ENCODE measurements at places on chromosomes 12 and 14.

DNA sequence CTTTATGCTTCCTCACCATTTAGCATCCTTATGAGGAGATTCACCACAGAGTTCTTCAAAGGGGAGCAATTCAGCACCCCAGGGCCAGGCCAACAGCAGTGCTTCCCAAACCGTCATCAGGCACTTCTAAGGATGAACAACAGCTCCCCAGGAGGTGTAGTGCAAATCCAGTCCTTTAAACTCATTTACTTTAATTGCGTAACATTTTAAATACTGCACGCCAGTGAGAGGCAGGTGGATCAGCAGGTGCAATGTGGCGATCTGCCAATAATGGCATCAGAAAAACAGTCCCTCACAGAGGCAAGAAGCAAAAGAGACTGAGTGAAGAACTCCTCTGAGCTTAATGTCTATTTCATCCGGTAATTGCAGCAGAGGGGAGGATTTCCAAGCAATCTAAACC, 770.9 kb upstream of the FOXG1 start:
- no peak for DNase-seq

DNA sequence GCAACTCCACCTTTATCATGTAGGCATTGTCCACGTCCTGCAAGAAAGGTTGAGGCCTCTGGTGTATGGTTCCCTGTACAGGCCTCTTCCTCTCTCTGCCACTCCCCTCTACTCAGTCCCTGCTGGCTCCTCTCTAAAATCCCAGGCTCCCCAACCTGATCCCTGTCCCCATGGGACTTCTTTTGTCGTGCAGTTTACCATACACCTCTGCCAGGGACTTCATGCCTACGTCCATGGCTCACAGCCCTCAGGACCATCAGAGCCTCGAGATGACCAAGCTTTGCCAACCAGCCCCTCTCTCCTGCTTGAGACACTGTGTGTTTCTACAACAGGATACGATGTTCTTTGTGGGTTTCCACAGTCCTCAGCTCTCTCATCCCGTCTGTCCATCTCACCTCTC, 2.9 kb downstream of the KRT2 start:
- DNase-seq = no peak

- no peak for DNase-seq
Observed at GRCh38 chr12:117762143-117762542, 206.6 kb downstream of the KSR2 start.

- no peak for DNase-seq
Observed at GRCh38 chr12:108000111-108000510, 129.0 kb upstream of the WSCD2 start.

GRCh38 chr12:47892819-47893218, 12.0 kb downstream of the VDR start:
- no peak for DNase-seq

- no peak for DNase-seq
Observed at GRCh38 chr12:31370531-31371255, 44.7 kb upstream of the SINHCAF start.

DNA sequence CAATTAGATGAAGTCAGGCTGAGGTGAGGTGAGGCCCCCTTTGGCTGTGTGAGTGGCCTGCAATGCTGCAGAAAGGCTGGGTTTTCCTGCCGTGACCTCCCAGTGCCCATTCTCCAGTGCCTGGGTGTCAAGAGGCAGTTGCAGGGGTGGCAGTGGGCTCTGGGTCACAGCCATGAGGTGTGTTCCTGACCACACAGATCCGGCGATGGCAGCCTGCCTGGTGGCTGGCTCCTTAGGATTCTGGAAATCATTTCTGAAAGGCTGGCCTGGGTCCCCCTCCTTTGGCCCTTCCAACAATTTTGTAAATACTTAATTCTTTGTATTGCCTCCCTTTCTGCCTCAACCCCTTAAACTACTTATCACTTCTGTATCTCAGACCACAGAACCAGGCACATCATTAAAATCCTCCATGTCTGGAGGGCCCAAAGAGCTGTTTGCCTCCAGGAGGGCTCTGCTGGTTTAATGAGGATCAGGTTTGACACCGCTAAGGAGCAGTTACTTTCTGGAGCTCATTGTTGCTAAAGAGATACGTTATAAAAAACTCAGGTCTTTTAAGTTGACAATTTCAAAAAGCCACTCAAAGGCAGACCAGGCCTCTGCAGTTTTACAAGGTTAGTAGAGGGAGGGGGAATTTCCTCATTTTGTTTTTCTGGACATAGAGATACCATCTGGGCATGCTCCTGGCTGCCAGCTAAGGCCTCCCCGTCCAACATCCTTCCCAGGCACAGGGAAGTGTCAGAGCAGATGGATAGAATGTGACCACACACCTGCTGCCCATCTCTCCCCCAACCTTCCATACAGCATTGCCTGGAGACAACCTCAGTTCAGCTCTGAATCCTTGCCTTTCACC, 204.4 kb downstream of the FOXN3 start:
- no peak for DNase-seq

DNA sequence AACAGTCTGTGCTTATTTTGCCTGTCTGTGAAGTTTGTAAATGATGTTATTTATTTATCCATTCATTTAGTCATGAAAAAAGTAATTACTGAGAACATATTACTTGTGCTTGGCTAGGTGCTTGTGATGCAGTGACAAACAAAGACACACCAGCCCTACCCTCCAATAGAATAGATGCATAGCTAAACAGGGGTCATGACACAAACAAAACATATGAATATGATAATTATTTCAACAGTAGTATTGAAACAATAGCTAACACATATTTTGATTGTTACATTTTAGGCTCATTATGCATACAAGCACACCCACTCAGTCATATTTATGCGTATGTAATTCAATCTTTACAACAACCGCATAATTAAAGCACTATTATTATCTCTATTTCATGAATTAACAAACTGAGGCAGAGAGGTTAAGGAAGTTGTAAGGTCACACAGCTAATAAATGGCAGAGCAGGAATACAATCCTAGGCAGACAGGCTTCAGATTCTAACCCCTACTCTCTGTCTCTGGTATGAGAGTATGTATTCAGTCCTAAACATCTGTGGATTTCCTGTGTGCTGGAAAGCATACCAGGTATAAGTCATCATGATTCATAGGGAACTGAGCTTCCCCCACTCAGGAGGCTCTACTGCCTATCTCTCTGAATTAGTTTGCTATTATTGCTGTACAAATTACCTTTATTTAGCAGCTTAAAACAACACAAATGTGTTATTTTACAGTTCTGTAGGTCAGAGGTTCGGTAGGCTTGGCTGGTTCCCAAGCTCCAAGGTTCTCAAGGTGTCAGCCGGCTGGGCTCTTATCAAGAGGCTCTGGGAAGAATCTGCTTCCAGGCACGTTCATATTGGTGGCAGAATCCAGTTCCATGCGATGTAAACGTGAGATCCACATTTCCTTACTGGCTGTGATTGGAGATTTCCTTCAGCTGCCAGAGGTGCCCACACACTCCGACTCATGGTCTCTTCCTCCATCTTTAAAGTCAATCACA, 509.4 kb downstream of the GALC start:
- DNase-seq = no peak

GRCh38 chr12:42564996-42565395, 24.6 kb downstream of the PRICKLE1 start:
- no peak for DNase-seq

- no peak for DNase-seq
Observed at GRCh38 chr12:115209230-115209629, 525.3 kb upstream of the TBX3 start.

GRCh38 chr12:12941450-12942350, 10.3 kb downstream of the GPRC5D start:
- DNase-seq = no peak

DNA sequence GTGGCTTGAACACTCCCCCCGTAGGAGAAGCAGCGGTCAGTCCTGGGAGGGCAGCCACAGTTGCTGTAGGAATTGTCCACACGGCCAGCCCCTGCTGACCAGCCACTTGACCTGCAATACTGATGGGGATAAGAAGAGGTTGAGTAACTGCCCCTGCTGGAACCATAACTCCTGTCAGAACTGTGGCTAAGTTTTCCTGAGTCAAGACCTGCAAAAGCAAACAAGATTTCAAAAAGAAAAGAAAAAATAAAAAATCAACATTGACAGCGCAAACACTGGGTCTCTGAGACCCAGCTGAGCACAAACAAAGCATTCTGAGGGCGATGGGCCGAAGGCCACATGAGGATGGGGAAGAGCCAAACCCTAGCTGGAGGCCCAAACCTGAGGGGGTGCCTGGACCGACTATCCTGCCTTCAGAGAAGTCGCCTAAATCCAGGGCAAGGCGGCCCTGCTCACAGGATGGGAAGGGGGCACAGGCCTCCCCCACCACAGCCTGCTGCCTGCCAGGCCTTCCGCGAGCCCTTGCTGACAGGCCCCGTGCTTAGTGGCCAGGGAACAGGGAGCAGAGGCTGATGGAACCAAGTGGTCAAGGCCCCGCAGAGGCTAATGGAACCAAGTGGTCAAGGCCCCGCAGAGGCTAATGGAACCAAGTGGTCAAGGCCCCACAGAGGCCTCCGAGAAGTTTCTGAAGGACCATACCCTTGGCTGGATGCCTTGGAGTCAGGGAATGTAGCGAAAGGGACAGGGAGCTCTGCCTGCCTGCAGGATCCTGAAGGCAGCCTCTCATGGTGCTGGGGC, 19.1 kb downstream of the POU6F1 start:
- no peak for DNase-seq

- no peak for DNase-seq
Observed at GRCh38 chr14:98513558-98513957, 758.4 kb downstream of the BCL11B start.

- no peak for DNase-seq
Observed at GRCh38 chr12:18373181-18373580, 111.9 kb downstream of the PIK3C2G start.

- DNase-seq = no peak
Observed at GRCh38 chr14:24674204-24674970, 40.4 kb upstream of the GZMB start.

DNA sequence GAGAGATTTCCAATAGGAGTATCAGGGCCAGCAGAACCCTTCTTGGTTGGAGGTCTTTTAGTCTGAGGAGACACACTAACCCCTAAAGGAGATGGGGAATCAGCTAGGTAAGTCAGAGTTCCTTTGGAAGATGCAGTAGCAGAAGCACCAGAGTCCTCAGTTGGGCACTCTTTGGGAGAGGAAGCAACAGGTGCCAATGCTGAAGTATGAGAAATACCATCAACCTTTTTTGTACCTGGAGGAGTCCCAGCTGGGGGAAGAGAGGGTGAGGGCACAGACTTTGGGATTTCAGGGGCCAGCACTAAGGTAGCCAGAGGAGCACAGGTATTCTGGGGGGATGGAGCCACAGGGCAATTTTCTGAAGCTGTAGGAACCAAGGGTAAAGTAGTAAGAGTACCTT, 6.0 kb downstream of the NACA start:
- DNase-seq = no peak

DNA sequence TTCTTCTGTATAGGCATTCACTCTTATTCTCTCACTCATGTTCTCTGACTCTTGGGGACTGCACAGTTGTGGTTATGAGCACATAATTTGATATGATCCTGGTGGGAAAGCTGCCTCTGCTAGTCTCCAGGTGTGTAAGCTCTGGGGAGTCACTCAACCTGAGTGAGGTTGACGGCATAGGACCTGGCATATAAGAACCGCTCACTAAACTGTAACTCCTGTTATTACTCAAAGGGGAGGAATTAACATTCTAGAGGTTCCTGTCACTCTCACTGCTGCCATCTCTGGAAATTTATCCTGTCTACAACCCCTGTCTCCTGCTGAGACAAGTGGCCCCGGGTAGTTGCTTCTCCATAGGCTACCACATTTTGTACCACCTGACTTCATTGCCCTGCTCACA, 14.0 kb downstream of the SRSF5 start:
- no peak for DNase-seq

- no peak for DNase-seq
Observed at GRCh38 chr12:90964616-90965015, 9.6 kb upstream of the CCER1 start.

GRCh38 chr14:34496007-34496678, 34.1 kb upstream of the SPTSSA start:
- DNase-seq = no peak

DNA sequence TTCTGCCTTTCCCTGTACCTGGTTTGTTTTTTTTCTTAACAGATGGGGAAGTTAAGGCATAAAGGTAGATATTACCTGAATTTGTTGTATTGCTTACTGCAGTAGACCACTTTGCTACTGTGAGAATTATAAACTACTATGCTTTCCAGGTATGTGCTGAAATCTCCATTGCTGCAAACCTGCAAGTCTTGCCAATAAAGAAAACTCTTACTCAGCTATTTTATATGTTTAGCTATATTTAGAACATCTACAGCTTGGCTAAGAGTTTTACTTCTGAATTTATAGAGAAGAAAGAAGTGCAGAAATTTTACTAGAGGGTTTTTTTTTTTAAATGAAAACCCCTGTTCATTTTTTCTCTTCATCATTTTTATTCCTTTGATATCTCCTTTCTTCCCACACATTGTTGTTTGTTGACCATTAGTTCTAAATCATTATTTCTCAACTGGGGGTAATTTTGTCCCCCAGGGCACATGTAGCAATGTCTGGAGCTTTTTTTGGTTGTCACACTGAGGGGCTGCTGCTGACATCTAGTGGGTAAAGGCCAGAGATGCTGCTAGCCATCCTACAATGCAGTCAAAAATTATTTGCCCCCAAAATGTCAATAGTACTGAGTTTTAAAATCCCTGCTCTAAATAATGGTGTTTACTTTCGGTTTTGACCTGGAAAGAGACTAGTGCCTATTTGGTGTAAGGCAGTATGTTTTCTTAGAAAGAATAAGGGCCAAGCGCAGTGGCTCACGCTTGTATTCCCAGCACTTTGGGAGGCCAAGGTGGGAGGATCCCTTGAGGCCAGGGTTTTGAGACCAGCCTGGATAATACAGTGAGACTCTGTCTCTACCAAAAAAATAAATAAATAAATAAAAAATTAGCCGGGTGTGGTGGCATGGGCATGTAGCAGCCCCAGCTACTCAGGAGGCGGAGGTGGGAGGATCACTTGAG, 48.6 kb downstream of the PCNX1 start:
- peak; percentile 4 for DNase-seq

- DNase-seq = no peak
Observed at GRCh38 chr14:28780843-28781820, 14.5 kb downstream of the FOXG1 start.

DNA sequence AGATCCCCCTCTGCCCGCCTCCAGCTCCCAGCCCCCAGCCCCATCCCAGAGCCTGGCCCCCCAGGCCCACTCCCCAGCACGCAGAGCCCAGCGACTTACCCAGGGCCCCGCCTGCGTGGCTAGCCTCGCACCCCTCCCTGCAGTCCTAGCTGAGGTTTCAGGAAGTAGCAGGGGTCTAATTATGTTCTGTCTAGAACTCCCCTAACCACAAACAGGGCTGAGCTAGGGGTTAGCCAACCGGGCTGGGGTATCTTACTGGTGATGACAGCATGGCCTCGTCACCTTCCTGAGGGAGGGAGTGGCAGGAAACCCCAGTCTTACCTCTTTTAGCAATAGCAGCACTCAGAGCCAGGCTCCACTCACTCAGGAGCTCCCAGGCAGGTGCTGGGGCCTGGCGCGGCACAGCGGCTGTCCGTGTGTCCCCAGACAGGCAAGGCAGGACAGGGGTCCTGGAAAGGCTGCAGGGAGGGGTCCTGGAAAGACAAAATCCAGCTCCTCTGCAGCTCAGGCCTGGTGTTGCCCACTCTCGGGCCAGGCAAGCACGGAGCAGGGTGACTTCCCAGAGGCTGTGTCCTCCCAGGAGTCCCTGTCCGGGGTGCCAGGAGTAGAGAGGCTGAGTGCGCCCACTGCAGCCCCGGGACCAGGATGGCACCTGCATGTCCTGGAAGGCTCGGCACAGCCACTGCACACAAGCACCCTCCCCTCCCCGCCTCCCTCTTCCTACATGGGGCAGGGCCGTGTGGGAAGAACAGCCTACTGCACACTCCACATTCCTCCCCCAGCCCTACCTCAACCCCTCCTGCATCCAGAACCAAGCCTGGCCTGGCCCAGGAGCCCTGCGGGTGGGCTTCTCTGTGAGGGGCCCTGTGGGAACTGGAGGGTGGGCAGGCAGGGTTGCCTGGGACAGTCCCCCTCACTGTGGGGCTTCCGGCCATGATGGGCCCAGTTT, at the start of gene GPR132:
Gene GPR132 (minus strand): TSS at position 151 of the 949 bp plus-strand sequence. CDS start 10,010 bp downstream, outside the sequence.
- DNase-seq = no peak

Measured in anterior cingulate cortex (tissue), 58 donors.